ENCODE measurements at places on chromosomes 11 and 22. TPM values are rescaled to one million over a fixed set of nuclear protein-coding genes. Genes with fewer than 3 reads are reported as not detected.

- no peak for DNase-seq
These were observed 1.7 kb upstream of the IL10RA start for GRCh38 chr11:117984476-117984875.

- DNase-seq = no peak
These were observed 123.2 kb downstream of the MICAL2 start for GRCh38 chr11:12233602-12233925.

Gene GLB1L3
- not detected for total RNA-seq

DNA sequence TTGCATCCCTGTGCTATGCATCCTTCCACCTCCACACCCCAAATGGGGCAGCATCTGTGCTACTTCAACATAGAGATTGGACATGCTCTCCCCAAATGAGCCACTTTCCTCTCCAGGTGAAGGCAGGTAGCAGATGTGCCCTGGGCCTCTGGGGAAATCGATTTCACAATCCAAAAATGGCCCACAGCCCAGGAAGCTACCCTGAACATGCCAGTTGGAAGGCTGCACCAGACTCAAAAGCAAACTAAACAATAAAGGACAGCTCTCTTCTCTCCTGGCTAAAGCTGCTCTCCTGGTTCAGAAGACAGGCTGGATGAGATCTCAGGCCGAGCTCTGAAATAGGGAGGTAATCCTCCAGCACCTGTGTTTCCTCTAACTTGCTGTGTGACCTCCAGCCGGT is 19.7 kb downstream of the ISX start:
- DNase-seq = no peak

Gene ARHGAP42
- total RNA-seq = 27.4 TPM

Gene SLC37A4
- 126 TPM for total RNA-seq

DNA sequence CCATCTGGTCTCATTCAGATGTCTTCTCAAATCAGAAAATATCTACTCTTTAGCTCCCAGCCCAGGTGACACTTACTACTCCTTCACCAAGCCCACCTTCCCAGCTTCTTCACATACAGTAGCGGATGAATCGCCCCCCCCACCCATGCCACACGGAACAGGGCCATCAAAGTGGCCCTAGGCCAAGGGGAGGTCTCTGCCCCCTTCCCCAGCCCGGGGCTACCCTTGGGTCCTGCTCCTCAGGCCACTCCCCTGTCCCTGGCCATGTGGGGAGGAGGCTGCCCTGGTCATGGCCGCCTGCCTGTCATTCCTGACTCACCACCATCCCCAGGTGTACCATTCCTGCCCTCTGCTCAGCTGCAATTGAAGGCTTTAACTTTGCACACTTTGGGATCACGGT is 142.8 kb downstream of the NECTIN1 start:
- DNase-seq = no peak

Gene SCGB1C1
- not detected for total RNA-seq

GRCh38 chr11:70122490-70123198 is 44.5 kb downstream of the ANO1 start:
- no peak for DNase-seq

Gene SIRT3
- 5.4 TPM for total RNA-seq

Gene TBRG1
- 111 TPM for total RNA-seq

Gene PTPRCAP
- total RNA-seq = not detected

Gene DGAT2
- 0.45 TPM for total RNA-seq

DNA sequence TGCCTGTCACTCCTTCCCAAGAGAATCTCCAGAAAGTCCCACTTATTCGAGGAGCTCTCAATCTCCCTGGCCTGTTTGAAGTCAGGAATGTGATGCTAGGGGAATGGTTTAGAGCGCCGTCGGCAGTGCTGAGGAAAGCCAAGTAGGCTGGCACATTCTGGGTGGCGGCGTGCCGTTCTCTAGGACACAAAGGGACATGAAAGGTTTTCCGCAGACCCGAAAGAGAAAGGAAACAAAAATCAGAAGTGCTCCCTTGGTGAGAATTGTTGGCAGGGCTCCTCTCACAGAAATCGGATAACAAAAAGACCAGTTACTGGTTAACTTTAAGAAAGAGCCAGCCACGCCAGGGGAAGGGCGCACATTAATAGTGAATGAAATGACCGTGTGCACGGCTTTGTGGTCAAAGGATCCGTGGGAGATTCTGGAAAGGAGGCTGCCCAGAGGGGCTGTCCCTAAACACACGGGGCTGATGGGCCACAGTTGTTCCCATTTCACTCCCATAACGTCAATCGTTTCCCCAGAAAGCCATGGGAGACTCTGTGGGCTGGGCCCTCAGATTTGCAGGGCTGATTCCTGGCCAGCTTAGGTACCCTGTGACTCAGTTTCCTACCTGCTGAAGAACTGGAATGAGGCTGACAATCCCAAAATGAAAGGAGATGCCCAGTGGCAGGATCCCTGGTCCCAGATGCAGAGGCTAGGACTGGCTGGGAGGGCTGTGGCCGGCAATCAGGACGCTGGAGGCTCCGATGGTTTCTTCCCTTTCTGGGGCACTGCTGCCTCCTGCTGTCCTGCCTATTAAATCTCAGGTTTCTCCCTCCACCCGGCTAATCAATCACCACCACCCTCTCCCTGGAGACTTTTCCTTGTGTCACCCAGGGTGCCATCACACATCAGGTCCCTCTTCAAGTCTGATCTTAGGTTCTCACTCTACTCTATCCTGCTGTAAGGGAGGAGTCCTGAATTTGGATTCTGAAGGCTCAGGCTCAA is 82.3 kb downstream of the RCN1 start:
- DNase-seq = peak; percentile 61

- no peak for DNase-seq
These were observed 4.2 kb upstream of the SCARF2 start for GRCh38 chr22:20441631-20442484.

DNA sequence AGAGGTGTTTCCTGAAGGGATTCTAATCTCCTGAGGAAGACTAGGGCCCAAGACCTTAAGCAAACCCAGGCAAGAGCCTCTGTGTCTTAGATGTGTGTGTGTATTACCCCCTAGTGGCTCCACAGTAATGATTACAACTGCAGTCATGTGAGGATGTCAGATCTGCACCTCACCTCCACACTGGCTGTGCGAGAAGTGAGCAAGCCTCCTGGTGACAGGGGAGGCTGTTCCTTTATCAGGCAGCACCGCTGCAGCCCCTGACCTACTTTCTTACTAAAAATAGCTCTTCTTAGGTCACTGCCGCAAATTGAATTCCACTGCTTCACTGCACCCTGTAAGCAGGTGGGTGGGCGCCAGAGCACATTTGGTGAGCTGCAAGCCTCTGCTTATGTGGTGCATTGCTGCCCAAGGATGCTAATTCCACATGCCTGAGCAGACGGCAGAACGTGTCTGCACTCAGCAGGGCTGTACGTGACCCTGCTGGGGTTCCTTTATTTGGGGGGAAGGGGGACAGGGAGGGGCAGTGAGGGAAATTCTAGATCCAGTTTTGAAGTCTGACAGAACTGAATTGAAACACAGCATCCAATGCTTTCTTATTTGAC is 112.4 kb downstream of the KCNC1 start:
- peak; percentile 35 for DNase-seq

DNA sequence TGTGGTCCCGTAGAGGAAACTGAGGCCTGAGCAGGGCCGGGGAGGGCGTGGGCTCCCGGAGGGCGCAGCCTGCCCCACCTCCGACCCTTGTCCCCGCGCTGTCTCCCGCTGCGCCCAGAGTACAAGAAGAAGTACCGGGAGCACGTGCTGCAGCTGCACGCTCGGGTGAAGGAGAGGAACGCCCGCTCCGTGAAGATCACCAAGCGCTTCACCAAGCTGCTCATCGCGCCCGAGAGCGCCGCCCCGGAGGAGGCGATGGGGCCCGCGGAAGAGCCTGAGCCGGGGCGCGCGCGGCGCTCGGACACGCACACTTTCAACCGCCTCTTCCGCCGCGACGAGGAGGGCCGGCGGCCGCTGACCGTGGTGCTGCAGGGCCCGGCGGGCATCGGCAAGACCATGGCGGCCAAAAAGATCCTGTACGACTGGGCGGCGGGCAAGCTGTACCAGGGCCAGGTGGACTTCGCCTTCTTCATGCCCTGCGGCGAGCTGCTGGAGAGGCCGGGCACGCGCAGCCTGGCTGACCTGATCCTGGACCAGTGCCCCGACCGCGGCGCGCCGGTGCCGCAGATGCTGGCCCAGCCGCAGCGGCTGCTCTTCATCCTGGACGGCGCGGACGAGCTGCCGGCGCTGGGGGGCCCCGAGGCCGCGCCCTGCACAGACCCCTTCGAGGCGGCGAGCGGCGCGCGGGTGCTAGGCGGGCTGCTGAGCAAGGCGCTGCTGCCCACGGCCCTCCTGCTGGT is 1.9 kb downstream of the NLRP6 start:
- peak; percentile 59 for DNase-seq

DNA sequence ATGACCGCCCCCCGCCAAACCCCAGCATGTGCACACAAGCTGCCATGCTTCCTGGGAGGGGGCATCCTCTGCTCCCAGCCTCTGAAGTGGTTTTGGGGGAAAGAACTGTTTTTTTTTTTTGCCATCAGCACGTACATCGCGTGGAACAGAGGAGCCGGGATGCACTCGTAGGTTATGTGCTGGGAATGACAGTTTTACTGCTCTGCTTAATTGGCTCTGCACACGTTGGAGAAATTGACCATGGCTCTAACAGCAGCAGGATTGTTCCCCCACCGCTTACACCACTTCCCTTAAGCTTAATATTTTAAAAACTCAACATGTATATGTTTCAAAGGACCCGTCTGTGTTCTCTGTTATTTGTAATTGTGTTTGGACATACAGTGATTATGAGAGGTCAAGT is 175.2 kb downstream of the NAV2 start:
- DNase-seq = no peak

Gene ANKK1
- not detected for total RNA-seq

Gene NAALAD2
- total RNA-seq = not detected

Gene PSMA1
- total RNA-seq = 100.0 TPM

GRCh38 chr11:130980071-130980862 is 64.0 kb upstream of the SNX19 start:
- no peak for DNase-seq

- DNase-seq = no peak
These were observed 116.3 kb upstream of the APOA1 start for GRCh38 chr11:116953530-116954285.

Gene PPP1R14B
- 50.3 TPM for total RNA-seq

Gene RAG1
- not detected for total RNA-seq

Gene SYT9
- total RNA-seq = not detected

DNA sequence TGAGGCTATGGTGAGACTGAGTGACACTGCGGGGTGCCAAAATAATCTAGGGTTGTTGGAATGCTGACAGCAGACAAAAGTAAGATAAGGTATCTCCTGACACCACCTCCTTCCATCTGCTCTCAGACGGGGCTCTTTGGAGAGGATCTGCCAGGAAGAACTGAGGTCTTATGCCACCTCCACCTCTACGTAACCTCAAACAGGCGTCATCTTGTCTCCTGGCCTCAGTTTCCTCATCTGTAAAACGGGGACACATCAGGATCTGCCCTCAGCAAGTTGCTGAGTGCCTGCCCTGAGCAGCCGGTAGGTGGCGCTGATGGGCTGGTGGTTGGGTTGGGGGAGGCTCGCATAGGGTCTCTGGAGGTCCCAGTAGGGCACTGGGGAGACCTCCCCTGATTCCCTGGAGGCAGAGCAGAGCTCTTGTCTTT is 1.7 kb upstream of the MYEOV start:
- no peak for DNase-seq

Gene C11orf91
- not detected for total RNA-seq

Gene B3GAT1
- not detected for total RNA-seq

Gene CHRM1
- total RNA-seq = 4.3 TPM
